Stimulated activated CD8-positive, alpha-beta memory T cell treated with anti-CD3 and anti-CD28 coated beads, Interleukin-7, amount 100 ng/mL, for 1 hour (primary cell): ENCODE measurements at places on chromosomes 5 and 9.

GRCh38 chr5:53552561-53552960 lies 7.9 kb upstream of the NDUFS4 start:
- DNase-seq, result no peak

DNA sequence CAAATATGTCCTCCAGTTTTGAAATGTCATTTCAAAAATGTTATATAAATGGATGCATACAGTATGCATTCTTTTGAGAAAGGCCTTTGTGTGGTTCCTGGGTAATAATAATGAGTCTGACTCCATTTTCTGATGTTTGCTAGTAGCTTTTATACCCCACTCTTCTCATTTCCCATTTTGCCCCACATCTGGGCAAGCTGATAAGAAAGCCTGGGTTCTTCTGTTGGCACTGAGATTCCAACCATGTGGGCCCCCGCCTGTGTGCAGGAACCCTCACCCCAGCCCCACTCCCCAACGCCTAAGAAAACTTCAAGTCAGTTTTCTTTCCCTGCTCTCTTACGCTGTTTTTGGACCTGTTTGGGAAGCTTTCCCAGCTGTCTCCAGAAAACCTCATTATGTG lies 89.4 kb downstream of the SNX18 start:
- no peak for DNase-seq

- DNase-seq, result no peak
Observed at GRCh38 chr9:135373820-135374219, 105.8 kb upstream of the PPP1R26 start.

DNA sequence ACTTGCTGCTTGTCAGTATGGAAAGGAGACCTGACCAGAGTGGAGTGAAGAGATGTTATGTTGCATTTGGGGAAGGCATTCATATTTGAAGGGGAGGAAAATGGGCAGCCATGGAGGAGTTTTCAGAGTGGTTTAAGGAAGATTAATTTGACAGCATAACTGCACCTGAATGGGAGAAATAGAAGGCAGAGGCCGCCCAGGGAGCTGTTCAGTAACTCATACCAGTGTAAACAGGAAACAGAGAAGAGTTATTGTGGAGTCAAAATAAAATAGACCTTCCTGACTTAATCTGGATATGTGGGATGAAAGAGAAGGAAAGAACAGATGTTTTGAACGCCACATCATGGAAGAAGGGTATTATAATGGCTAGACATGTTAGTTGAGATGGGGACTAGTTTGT lies 13.4 kb downstream of the SLC44A1 start:
- DNase-seq, result no peak

DNA sequence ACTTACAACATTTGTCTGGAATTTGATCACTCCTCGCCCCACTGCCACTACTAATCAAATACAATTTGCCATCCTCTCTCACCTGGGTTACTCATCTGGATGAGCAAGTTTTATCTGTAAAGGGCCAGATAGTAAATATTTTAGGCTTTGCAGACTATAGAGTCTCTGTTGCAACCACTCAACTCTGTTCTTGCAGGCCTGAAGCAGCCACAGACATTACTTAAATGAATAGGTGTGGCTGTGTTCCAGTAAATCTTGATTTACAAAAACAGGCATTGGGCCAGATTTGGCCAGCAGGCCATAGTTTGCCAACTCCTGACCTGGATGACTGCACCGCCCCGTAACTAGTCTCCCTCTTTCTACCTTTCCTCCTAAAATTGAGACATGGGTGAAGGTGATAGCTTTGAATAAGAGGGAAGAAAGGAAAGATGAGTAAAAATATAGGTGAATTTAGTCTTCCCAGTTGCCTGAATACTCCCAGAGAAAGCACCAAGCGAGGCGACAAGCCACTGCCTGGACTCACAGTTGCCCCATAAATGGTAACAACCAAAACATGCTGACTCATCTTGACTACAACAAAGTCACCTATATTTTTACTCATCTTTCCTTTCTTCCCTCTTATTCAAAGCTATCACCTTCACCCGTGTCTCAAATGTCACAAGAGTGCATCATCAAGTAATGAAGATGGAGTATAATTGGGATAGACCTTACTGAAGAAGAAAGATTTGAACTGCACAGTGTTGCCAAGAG lies 32.5 kb upstream of the SCAMP1 start:
- no peak for DNase-seq

- DNase-seq, result no peak
Observed at GRCh38 chr9:23850690-23851629, 24.9 kb upstream of the ELAVL2 start.

GRCh38 chr5:14490309-14490711 lies 91.3 kb upstream of the OTULINL start:
- no peak for DNase-seq

- no peak for DNase-seq
Observed at GRCh38 chr9:27391040-27391895, 94.3 kb upstream of the EQTN start.

DNA sequence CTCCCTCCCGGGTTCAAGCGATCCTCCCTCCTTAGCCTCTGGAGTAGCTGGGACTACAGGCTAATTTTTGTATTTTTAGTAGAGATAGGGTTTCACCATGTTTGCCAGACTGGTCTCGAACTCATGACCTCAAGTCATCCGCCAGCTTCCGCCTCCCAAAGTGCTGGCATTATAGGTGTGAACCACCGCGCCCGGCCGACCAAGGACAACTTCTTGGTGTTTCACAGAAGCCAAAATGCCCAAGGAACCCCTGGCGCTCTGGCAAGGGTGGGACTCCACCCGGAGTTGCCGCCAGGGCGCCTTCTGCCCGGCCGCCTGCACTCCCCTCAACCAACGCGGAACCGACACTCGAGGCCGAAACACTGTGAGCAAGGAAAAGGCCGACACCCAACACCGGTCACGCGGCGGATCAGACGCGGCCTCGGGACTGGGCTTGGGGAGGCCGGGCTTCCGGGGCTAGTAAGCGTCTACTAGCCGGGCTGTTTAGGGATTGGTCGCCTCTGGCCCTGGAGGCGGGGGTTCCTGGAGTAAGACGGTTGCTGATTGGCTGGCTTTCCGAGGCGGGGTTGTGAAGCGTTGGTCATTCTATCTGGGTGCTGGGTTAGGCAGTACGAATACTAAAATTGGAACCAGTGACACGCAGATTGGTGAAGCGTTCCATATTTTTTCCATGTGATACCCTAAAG lies 7.7 kb upstream of the CFAP157 start:
- DNase-seq, result peak; percentile 64

- DNase-seq, result no peak
Observed at GRCh38 chr9:130150779-130151382, 21.3 kb upstream of the NCS1 start.

- no peak for DNase-seq
Observed at GRCh38 chr5:136482206-136482605, 116.9 kb upstream of the TRPC7 start.

DNA sequence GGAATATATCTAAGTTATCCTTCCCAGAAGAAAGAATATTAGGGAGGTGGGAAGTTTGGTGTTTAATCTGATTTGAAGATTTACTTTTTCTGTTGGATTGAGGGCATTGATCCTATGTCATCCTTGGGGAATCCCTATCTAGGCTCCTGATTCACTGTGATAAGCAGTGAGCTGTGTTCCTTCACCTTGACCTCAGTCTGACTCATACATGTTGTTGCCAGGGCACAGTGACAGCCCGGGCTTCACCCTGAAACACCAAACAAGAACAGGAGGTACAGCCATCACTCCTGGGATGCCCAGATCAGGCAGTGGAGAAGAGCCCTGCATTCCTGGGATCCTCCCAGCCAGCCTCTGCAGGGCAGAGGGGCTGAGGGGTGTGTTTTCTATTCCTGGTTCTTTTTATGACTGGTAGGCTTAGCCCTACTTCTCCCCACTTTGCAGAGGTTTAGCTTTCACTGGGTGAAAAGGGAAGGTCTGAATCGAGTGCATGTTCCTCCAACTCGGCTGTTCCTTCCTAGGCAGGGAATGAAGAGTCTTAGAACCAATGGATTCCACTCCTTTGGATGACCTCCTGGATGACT lies 3.1 kb upstream of the FAM53C start:
- no peak for DNase-seq

DNA sequence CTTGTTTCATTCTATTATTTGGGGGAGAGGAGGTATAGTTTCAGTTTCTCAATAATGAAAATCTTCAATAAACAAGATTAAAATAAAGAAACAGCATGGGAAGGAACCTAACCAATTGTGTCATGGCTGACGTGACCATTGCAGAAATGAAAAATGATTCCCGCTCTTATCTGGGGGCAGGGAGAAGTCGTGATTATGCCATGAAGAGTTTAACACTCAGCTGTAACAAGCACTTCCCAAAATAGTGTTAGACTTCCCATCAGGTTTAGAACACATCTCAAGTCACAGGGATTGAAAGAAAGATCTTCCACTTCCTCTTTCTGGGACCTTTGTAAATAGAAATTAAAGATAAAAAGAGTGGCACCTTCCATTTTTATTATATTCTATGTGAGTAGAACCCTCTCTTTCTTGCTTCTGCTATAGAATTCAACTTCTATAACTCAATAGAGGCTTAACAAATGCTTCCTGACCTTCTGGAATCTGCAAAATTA lies 122.2 kb downstream of the TRPM6 start:
- DNase-seq, result no peak

DNA sequence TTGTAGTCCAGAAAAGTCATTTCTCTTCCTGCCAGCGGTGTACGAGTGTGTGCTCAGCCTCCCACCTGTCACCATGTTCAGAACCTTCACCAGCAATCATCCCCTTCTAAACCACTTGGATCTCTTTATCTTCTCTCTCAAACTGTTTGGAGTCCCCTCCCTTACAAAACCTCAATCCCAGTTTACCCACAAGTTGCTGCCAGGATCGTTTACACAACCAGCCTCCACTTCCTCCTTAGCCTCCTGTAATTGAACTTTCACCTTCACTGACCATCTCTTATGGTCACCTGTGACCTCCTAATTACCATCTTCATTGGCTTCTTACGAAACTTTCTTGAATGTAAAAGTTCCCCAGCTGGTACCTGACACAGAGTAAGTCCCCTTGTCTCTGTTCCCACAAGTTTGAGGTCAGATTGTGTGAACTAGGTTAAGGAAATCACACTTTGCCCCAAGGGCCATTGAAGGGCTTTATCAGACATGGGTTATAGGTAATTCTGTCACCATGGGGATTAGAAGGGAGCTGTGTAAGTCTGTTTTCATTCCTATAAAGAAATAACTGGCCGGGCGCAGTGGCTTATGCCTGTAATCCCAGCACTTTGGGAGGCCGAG lies 20.0 kb downstream of the RNF44 start:
- no peak for DNase-seq

- DNase-seq, result no peak
Observed at GRCh38 chr5:174455301-174455700, 269.1 kb upstream of the MSX2 start.

DNA sequence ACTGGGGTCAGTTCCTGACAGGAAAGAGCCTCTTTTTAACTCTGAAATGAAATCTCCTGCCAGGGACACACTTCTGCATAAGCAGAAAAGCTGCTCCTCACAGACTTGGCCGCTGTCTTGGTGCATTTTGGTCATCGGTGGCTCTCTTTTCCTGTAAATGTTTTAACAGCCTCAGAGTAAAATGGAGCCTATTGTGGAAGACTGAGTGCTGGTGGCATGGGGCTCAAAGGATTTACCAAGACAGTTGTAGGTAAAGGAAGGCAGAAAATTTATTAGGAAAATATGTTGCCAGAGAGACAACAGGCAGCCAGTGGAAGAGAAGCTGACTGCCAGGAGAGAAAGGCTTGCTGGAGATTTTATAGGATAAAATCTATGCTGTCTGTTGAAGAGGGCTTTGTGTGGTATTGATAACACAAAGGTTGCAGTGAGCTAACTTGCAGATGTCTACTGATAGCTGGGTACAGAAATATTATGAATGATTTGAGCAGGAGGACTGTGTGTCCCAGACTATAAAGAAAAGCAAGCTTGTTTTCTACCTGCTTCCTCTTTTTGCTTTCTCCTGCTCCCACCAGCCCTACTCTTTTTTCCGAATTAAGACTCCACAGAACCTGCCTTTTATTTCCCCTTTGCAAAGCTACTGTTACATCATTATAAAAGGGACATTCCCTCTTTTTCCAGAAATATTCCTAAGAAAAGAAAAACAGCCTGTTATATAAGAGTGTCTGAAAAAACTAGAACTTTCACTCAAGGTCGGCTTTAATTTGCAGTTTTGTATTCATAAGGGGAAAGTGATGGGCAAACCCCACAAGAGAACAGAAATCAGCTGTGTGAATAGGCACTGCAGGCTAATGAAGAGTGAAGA lies 27.9 kb upstream of the IFNA14 start:
- DNase-seq, result no peak

DNA sequence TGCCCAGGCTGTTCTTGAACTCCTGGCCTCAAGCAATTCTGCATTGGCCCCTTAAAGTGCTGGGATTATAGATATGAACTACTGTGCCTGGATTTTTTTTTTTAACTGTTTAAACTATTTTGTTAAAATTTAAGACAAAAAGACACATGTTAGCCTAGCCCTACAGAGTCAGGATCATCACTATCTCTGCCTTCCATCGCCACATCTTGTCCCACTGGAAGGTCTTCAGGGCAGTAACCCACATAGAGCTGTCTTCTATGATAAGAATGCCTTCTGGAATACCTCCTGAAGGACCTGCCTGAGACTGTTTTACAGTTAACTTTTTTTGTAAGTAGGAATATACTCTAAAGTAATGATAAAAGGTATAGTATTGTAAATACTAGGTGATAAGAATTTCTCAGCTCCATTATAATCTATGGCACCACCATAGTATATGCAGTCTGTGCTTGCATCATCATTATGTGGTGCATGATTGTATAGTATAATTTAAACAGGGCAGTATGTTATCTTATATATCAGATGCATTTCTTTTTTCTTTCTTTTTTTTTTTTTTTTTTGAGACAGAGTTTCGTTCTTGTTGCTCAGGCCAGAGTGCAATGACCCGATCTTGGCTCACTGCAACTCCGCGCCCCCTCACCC lies 52.7 kb downstream of the DENND4C start:
- DNase-seq, result no peak

GRCh38 chr5:164027738-164028137 lies 522.3 kb downstream of the MAT2B start:
- DNase-seq, result no peak

DNA sequence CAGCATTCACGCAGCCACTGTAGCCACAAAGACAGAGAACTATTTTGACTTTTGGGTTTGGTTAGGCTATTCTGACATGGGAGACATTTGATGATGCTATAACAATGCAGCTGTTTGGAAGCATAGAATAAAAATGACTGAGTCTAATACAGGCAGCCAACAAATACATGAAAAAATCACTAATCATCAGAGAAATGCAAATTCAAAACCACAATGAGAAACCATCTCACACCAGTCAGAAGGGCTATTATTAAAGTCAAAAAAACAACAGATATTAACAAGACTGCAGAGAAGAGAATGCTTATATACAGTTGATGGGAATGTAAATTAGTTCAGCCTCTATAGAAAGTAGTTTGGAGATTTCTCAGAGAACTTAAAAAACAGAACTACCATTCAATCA lies 107.1 kb upstream of the POC5 start:
- DNase-seq, result no peak

- peak; percentile 27 for DNase-seq
Observed at GRCh38 chr9:36399980-36400331, at the start of gene RNF38. Gene RNF38 (minus strand): TSS chr9:36400269. CDS start chr9:36400108, 161 bp downstream.

DNA sequence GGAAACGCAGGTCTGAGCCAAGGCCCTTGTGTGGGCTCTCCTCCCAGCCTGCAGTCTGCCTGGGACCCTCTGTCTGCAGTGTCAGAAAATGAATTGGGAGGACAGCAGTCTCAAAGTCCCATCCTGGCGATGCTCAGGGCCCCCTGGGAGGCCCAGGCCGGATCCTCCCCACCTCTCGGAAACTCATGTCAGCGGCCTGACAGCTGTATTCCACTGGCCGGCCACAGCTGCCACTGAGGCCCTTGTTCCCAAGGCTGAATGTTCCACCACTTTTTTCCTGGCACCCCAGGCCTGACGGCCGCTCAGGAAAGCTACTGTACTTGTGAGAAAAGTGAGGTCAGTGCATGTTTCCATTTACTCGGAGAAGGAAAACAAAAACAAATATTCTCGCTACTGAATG lies 180.0 kb downstream of the FGF18 start:
- DNase-seq, result no peak
